ENCODE measurements at places on chromosomes 12 and 14.

- no peak for DNase-seq
Measured at GRCh38 chr12:32179011-32179395, 72.4 kb downstream of the BICD1 start.

DNA sequence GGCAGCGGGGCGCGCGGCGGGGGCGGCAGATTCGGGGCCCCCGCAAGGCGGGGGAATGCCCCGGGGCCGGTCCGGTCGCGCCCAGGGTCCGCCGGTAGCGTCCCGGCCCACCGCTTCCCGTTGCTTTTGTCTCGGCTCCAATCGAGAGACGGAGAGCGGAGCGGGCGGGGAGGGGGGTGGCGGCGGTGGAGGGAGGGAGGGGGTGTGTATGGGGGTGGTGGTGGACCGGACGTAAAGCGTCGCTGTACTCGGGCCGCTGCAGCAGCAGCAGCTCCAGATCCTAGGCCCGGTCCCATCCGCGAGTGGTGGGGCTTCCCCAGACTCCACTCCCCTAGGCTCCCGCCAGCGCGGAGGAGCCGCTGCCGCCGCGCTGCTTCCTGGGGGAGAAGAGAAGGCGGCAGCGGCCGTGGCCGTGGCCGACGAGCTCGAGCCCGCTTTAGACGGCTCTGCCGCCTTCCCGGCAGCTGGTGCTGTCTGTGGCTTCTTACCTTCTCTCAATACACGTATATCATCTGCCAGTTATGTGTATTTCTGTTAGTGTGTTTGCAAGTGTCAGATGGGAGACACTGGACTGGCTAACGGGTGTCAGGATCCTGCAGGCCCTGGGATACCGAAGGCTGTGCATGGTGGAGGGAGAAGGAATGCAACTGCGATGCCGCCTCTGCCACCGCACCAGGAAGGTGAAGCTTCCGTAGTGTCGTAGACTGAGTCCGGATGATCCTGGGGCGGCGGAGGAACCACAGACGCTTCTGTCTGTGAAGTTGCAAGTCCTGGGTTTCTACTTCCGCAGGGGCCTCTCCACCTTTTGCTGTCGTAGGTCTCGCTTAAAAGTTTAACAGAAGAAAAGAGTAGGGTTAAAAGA, 508 bp downstream of the CNOT2 start:
- peak; percentile 62 for DNase-seq

- no peak for DNase-seq
Measured at GRCh38 chr14:22255017-22255950, 333.7 kb downstream of the DAD1 start.

- no peak for DNase-seq
Measured at GRCh38 chr12:48972213-48972951, 847 bp upstream of the WNT10B start.

DNA sequence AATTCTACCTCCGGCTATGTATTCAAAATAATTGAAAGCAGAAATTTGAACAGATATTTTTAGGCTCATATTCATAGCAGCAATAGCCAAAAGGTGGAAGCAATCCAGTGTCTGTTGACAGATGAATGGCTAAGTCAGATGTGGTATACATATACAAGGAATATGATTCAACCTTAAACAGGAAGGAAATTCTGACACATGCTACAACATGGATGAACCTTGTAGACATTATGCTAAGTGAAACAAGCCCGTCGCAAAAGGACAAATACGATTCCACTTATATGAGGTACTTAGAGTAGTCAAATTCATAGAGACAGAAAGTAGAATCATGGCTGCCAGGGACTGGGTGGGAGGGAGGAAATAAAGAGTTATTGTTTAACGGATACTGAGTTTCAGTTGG, 331.6 kb downstream of the PCNX1 start:
- DNase-seq, result no peak

DNA sequence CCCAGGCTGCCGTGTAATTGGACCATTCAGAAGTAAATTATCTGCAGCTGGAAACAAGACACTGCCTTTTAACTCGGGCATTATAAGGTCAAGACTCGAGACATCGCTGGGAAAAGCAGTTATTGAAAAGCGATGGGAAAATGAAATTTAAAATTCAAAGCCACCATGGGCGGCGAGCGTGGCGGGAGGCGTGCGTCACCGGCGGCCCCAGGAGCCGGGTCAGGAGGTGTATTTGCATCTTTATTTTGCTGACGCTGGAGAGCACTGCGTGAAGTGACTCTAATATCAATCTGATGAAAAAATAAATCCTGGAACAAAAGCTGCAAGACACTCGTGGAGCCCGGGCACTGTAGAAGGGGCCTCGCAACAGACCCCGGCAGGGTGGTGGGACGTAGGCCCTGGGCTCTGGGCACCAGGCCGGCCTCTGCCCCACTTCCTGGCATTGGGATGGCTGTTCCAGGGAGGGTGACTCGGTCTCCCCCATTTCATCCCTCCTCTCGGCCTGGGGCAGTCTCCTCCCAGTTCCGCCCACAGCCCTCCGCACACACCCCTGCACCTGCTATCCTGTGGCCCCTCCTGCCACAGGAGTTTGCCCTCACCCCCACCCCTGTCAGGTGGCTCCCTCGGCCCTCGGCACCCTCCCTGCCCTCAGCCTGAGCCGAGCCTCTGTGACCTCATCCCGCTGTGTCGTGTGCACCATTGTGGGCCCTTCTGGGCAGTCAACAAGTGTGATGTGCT, 196.2 kb downstream of the KIF26A start:
- no peak for DNase-seq

- DNase-seq, result no peak
Measured at GRCh38 chr14:100384277-100384676, 61.1 kb downstream of the SLC25A47 start.

GRCh38 chr14:75339059-75339458, 60.4 kb downstream of the FOS start:
- DNase-seq, result no peak

DNA sequence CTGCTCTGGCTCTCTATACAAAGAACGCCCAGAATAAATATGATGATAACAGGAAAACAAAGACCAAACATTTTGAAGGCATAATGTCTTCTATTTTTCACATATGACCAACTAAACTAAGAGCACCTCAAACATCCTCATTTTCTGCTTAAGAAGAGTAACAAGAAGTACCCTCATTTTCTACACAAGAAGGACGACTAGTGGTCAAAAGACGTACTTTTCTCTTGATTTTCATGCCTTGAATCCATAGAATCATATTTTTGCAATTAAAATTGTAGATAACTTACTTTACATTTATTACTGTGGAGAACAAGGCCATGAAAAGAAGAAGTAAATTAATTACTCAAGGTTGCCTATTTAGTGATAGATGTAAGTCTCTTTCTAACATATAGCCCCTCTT, 358.6 kb downstream of the DUSP6 start:
- DNase-seq, result peak; percentile 24

- no peak for DNase-seq
Measured at GRCh38 chr14:57796556-57796955, 69.3 kb downstream of the SLC35F4 start.

GRCh38 chr12:108645686-108646599, 12.2 kb upstream of the SELPLG start:
- no peak for DNase-seq

- DNase-seq, result peak; percentile 25
Measured at GRCh38 chr14:104723651-104724406, at the start of gene ADSS1. TSS of gene ADSS1 (plus strand) at chr14:104724229. CDS start at chr14:104724271, 42 bp downstream.

DNA sequence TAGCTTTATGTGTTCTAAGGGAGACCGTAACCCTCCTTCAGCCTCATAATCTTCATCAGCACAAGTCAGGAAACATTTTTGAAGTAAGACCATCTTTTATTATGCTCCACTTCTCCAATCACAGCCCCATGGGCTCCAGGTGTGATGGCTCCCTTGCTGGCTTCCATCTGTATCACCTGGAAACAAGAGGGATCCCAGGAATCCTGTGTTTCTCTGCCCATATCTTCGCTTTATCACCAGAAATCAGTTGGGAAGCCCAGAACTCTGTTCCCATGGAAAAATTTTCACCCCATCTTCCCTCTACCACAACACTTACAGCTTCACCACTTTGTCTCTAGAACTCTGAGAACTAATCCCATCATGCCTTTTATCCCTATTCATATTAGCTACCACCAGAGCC, 68.3 kb downstream of the METTL25 start:
- DNase-seq, result no peak

DNA sequence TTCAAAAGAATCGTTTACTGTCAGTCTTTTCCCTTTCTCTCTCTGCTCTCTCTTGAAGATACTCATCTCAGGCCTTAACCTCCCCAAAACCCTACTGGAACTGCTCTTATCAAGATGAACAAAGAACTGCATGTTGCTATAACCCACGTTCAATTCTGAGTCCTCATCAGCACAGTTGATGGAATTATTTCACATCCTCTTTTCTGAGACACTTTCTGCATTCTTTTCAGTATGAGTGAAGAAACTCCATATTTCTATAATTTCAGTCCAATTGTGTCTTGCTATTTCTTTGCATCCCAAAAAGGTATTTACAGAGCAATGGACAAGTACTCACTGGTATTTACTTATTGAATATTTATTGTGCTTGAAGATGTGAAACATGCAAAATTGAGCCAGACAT, 160.1 kb upstream of the CPNE8 start:
- DNase-seq, result no peak

DNA sequence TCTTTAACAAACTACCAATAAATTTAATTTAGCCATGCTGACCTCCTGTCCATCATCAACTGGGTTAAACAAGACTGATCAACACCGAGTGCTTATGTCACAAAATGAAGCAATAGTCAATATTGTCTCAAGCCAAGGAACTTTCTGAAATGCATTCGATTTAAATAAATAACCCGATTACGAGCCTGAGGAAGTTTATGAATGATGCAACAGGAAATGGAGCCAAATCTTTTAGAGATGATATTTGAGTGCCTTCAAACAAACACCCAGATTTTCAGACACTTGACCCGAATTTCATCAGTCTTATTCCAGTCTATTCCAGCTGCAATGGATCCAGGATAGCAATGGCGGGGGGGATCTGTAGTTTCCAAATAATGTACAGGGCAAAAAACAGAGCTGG, 27.9 kb downstream of the FAR2 start:
- DNase-seq, result no peak

DNA sequence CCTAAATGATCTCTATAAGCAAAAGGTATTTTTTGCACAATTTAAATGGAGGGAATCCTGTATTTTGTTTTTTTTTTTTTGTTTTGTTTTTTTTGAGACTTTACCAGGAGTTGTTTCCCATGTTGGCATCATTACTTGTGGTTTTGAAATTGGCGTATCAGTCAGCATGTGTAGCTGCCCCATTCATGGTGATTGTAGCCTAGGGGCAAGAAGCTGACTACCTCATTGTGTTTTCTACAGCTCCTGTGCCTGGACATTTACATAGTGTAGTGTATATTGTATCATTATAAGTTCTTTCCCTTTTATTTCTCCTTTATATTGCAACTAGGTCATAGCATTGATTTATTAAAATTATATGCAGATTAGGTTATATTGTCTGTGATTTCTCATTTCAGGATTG, 24.5 kb downstream of the SAMD4A start:
- DNase-seq, result no peak

DNA sequence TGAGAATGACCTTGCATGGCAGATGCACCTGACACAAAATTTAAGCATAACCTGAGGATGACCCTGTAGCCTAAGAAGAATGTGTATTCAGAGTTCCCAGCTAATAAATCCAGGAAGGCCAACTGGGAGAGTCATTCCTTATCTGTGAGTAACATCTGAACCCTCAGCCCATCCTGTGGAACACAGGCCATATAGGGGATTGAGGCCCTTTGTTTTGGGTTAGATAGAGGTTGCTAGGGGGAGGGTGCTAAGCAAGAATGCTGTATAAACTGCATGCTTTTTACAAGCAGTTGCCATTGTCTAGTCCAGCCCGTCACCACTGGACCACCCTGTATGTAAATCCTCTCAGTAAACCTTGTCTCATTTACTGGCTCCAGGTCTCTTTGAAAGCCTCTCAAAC, 77.0 kb downstream of the BICD1 start:
- DNase-seq, result no peak

DNA sequence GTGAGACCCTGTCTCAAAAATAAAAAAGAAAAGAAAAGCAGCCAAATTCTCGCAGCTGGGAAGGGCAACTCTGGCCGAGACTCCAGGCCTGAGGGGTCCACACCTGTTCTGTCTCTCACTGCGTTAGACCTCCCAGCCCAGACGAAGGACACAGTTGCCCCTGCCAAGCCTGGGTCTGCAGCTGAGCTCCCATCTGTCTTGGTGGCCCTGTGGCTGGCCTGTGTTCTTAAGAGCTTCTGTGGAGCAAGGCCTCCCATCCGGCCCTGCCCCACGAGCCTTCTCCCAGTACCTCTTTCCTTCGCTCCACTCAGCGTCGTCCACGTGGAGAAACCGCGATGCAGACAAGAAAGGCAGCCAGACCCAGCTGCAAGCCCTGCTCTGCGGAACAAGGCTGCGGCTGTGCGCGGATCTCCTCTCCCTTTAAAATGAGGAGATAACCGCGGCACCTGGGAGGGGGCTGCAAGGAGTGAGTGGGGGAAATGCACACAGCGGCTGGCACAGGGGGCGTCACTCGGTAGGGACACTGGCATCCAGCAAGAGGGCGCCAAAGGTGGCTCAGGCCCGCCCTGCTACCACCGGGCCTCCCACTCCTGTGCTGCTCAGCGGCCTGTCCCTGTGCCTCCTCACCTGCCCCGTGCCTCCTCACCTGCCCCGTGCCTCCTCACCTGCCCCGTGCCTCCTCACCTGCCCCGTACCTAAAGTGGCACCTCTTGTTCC, 42.4 kb downstream of the LRRC74A start:
- DNase-seq, result no peak
